ENCODE measurements at places on chromosomes 13 and 19. TPM values are rescaled to one million over a fixed set of nuclear protein-coding genes. Genes with fewer than 3 reads are reported as not detected.

NLRP9 gene
- total RNA-seq = not detected

TSHZ3 gene
- 6.3 TPM for total RNA-seq

POSTN gene
- 1,449 TPM for total RNA-seq

JAK3 gene
- total RNA-seq = 2.1 TPM

MADCAM1 gene
- total RNA-seq = 2.6 TPM

PSPN gene
- 1.0 TPM for total RNA-seq
